ENCODE measurements at places on chromosomes 16 and 17.

- no peak for DNase-seq
Observed at GRCh38 chr16:85935974-85936760, 37.2 kb downstream of the IRF8 start.

GRCh38 chr17:64706224-64707049, 44.3 kb upstream of the SMURF2 start:
- no peak for DNase-seq

- DNase-seq, result no peak
Observed at GRCh38 chr16:66045626-66046025, 320.9 kb upstream of the CDH5 start.

- DNase-seq, result no peak
Observed at GRCh38 chr16:11161974-11162373, 94.0 kb downstream of the SOCS1 start.

DNA sequence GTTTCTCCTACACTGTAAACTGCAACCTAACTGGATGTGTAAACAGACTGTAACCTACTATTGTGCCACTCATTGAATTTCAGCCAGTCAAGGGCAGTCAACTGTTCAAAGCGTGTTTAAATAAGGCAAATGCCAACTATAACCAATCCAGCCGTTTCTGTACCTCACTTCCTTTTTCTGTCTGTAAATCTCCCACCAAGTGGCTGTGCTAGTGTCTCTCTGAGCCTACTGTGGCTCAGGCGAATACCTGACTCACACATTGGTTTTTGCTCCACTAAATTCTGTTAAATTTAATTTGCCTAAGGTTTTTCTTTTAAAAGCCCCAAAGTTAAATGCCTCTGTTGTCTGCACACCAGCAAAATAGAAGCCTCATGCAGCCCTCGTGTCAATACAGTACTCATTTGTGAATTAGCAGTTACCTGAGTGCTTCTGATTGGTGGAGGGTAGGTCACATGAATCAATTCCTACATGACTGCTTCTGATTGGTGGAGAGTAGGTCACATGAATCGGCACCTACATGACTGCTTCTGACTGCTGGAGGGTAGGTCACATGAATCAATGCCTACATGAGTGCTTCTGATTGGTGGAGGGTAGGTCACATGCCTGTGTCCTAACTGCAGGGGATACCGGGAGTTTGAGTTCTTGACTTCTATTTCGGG, 31.1 kb upstream of the CCR7 start:
- no peak for DNase-seq

DNA sequence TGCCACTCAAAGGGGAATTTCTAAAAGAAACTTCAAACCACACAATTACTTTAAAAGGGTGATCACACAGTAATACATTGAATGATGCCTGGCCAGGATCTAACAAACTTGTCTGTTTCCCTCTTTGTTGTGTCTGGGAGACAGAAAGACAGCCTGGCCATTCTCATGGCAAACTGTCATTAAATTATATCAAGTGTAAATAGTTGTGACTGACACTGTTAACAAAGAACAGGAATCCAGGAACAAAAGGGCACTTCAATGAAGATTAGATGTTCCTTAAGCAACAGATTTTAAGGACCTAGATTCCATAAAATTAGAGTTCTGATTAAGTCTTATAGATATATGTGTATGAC, 383.6 kb downstream of the KCNJ2 start:
- DNase-seq, result no peak

DNA sequence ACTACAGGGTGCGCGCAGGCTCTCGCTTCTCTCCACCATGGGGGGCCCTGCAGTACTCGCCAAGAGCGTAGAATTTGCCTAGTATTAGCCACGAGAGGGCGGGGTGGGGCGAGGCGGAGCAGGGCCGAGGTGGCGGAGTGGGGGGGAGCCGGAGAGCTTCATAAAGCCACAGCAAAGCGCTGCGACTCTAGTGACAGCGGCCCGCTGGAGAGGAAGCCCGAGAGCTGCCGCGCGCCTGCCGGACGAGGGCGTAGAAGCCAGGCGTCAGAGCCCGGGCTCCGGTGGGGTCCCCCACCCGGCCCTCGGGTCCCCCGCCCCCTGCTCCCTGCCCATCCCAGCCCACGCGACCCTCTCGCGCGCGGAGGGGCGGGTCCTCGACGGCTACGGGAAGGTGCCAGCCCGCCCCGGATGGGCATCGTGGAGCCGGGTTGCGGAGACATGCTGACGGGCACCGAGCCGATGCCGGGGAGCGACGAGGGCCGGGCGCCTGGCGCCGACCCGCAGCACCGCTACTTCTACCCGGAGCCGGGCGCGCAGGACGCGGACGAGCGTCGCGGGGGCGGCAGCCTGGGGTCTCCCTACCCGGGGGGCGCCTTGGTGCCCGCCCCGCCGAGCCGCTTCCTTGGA, at the start of gene TBX21:
Gene TBX21, plus strand, starts transcription at position 190 of the 627 bp plus-strand sequence. Its CDS starts 219 bp downstream, at position 409.
- DNase-seq, result peak; percentile 74

- peak; percentile 7 for DNase-seq
Observed at GRCh38 chr16:81696961-81697615, 82.0 kb upstream of the PLCG2 start.

- DNase-seq, result no peak
Observed at GRCh38 chr16:76856112-76856511, 334.9 kb upstream of the MON1B start.

- no peak for DNase-seq
Observed at GRCh38 chr17:79085154-79085920, 10.7 kb downstream of the ENGASE start.

- no peak for DNase-seq
Observed at GRCh38 chr17:69447726-69448125, 33.2 kb downstream of the MAP2K6 start.

DNA sequence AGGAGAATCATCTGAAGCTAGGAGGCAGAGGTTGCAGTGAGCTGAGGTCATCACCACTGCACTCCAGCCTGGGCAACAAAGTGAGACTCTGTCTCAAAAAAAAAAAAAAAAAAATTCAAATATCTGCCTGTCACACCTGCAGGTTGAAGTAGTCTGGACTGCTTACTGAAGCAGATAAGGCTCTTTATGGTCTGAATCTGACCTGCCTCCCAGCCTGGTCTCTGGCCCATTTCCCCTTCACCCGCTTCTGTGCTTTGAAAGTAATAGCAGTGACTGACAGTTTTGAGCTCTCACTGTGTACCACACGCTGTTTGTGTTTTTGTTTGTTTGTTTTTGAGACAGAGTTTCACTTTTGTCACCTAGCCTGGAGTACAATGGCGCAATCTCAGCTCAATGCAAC, 5.8 kb downstream of the SEZ6L2 start:
- no peak for DNase-seq
